Astrocyte (in vitro differentiated cells and primary cell): ENCODE measurements at places on chromosomes 1 and 21.
A peak's percentile ranks its signal among the peaks of the same experiment; 100 is the strongest.

DNA sequence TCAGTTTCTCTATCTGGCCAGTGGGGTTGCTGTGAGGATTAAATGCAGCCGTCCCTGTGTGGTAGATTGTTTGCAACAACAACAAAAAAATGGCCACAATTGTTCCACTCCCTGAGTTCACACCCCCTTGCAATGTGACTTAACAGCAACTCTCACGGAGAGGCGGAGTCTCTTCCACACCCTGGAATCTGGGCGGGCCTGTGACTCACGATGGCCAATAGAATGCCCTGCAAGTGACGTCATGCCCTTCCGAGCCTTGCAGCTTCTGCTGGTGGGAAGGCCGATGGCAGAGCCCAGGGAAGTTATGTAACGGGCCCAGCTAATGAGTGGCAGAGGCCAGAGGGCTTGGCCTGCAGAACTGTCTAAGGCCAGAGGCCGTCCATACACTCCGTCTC lies 87.9 kb downstream of the RIPK4 start:
- peak; percentile 97 for DNase-seq

DNA sequence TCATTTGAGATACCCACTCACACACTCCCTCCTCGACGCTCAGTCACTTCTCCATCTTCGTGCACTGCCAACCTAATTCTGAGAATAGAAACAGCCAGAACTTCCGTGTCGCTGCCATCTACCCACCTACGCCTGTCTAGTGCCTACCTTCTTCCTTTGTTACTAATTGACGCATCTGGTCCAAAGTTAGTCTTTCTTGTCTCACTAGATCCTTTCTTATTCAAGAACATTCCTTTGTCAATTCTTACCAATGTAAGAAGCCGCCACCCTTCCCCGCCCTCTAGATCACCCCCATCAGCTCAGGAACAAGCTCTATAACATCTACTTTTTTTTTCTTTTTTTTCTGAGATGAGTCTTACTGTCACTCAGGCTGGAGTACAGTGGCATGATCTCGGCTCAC lies 3.7 kb downstream of the PADI6 start:
- DNase-seq, result no peak

DNA sequence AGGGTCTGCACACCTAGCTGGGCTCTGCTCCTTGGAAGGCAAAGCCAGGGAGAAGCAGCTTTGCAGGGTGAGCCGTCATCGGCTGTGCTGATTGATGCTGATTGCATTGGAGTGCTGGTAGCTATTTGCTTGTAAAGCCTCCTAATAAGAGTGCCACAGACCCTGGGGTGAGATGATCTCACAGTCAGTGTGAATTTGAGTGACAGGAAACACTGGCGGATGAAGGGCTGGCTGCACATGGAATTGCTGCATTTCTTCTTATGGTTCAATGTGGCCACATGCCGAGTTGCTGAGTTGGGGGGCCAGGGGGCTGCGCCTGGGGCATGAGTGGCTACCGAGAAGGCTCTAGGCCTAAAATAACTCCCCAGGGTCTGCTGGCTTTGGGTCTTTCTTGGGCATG lies 138.2 kb upstream of the CACNA1E start:
- DNase-seq, result no peak

DNA sequence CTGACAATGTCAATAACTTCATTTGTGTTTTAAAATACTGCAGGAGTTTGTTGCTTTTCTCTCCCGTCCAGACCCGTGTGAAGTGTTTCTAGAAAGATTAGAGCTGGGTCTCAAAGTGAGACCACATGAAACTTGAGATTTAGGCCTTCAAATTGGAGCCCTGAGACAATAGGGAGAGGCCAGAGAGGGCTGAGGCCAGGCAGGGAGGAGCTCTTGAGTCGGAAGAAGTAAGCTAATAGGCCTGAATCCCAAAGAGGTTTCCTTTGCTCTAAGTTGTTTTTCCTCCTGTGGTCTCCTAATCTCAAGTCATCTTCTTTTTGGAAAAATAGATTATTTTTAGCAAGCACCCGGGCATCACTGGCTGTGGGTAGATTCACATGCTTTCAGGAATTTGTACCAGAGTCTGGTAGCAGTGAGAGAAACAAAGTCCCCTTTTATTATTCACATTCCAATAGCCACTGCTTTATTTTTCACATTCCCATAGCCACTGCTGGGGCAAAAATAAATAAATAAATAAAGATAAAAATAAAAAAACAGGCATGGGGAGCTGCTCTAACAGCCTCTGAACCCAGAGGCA lies 25.6 kb downstream of the CD244 start:
- no peak for DNase-seq

- DNase-seq, result no peak
Observed at GRCh38 chr1:81226603-81226928, 574.2 kb upstream of the ADGRL2 start.

- peak; percentile 59 for DNase-seq
Observed at GRCh38 chr1:33758698-33759097, 105.2 kb upstream of the HMGB4 start.

- DNase-seq, result no peak
Observed at GRCh38 chr1:35577071-35577998, 4.2 kb downstream of the TFAP2E start.

DNA sequence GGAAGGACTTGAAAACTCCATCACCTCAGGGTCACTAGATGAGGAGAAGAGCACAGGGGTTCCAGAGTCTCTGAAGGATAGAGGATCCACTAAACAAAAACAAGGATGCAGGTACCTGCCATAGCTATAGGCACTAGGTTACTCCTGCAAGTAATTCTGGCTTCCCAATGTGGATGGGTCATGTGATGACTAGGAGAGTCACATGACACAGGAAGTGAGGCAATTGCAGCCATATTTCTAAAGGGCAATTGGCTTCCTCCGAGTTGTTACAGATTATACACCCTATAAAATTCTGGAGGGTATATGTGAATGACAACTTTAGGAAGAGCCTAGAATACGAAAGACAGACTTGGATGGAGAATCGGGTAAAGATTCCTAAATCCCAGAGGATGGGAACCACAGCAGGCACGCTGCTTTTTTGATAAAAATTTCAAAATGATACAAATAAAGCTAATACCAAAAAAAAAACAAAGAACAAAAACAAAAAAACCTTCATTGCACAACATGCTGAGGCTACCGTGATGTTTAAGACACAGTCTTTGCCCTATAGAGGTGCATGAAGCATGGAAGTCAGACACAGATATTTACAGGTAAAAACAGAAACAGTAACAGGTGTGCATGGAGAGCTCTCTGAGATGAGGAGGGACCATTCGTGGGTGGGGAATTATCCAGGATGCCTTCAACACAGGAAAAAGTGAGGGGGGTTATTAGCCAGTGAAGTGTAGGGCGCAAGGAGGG lies 10.5 kb downstream of the MTX1 start:
- DNase-seq, result no peak

- no peak for DNase-seq
Observed at GRCh38 chr21:30305136-30305535, 15.0 kb downstream of the KRTAP26-1 start.

GRCh38 chr1:37858931-37859506 lies 373 bp downstream of the MTF1 start:
- DNase-seq, result peak; percentile 9

GRCh38 chr1:21951226-21951870 lies 14.2 kb upstream of the HSPG2 start:
- no peak for DNase-seq

DNA sequence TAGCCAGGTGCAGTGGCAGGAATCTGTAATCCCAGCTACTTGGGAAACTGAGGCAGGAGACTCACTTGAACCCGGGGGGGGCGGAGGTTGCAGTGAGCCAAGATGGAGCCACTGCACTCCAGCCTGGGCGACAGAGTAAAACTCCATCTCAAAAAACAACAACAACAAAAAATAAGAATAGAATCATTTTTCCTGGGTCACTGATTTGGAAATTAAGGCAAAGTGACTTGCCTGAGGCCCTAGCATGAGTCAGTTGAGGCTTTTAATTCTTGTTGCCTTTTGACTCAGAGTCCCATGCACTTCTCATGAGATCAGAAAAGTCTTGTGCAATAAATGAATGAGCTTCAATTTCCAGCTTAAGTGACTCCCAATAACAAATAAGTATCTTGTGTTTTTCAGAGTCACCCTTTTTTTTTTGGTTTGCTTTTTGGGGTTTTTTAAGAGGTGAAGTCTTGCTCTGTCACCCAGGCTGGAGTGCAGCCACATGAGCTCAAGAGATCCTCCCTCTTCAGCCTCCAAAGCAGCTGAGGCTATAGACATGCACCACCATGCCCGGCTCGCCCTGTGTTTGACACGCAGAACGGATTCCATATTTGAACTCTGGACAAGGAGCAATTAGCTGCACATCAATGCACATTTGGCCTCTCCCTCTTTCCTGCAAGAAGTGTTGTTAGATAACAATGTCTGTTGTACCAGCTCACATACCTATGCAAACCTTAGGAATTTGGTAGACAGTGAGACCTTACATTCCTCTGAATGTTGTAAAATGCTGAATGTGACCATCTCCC lies 3.4 kb upstream of the PLEKHM2 start:
- peak; percentile 90 for DNase-seq

DNA sequence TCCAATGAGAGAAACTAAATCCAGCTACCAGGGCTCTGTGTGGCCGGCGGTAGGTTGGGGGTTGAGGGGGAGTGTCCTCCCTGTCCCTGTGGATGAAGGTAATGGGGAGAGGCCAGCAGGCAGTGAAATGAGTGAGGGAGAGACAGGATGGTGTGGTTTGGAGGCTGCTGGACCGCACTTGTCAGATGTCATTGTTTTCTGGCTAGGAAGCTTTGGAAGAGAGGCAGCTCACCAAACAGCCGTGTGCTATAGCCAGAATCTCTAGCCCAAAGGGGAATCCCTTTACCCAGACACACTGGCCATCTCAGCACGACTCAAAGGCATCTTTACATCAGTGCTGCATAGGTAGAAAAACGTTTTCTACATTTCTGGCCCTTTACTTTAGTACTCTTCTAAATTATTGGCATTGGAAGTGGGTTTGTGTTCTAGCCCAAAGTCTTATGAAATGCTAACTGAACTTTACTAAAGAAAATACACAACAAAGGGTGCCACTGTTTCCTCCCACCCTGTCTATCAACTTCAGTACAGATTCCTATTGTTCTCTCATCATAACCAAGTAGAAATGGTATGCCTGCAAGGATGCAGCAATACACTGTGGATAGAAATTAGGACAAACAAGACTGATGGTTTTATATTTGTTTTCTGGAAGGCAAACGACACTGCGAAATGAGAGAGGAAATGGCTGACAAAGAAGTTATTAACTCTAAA lies 95.9 kb upstream of the COA6 start:
- no peak for DNase-seq

DNA sequence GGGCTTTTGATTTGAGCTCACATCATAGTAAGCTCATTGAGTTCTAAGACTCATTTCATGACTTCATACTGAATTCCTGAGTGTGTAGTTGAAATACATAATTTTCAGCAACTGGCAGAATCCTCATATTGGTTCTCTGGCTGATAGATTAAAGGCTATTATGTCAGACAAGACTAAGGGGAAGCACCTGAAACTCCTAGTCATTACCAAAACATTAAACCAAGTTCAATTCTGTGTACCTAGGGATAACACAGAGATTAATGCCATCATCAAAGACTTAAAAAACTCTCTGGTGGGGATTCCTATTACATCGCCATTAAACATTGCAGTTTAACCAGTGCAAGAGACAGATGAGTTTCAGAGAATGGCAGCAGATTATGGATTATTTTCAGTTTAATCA lies 339.1 kb downstream of the PTPRC start:
- DNase-seq, result peak; percentile 1

DNA sequence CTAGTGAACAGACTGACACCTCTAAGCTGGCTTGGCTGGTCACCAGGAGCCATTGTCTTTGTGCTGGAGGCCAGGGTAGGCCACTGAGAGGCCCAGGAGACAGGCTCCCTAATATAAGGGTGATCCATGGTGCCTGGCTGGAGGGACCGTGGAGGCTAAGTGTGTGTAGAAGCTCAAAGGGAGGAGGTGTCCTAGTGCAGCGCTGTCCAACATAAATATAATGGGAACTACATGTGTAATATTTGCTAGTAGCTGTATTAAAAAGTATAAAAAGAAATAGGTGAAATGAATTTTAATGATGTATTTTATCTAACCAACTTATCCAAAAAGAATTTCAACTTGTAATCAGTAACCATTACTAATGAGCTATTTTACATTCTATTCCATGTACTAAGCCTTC lies 35.0 kb downstream of the SOX13 start:
- no peak for DNase-seq

DNA sequence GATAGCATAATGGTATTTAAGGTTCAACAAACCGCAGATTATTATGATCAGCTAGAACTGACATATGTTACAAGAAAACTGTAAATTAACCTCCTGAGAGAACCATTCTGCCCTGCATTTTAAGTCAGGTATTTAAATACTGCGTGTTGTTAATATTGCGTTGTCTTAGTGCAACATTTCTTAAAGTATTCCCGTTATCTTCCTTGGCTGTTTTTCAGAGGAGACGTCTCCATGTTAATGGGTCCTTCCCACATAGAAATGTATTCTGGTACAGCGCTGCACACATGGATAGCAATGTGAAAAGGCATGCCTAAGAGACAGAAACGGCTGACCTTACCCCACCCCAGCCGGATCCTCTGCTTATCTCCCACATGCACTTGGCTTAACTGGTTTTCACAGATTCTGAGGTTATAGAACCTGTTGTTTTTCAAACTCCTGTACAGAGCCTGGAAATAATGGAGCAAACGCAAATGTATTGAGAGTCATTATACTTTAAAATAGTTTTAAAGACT lies 22.8 kb upstream of the DEGS1 start:
- DNase-seq, result no peak

DNA sequence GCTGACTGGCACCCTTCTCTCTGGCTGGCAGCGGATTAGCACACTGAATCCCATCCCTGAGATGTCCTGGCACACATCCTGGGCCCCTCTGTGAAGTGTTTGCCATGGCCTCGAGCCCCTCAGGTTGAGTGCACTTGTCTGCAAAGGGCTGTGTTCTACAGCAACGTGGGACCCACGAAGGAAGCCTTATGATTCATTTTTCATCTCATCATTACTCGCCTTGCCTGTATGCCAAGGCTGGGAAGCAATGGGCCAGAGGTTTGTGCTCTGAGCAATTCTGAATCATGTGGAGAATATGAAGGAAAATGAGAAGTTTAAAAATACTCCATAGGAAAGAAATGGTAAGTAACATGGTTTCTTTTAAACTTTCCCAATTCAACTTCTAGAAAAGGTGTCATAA lies 124.8 kb upstream of the LMO4 start:
- DNase-seq, result peak; percentile 70

GRCh38 chr1:116918714-116919357 lies 9.1 kb downstream of the PTGFRN start:
- no peak for DNase-seq

DNA sequence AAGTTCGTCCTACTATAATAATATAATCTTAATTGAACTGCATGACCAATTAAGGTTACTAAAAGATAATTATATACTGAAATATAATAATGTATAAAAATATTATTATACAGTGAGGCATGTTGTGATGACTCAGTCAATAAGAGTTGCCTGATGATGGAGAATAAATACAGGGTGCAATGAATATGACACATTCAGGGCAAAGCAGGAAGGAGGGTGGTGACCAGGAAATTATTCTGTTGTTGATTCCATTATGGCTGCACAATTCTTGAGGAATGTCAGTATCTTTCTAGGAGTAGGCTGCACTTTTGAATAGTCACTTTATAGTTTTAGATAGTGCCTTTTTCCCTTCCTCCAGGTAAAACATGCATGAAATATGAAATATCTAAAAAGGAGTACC lies 46.4 kb upstream of the RGS21 start:
- no peak for DNase-seq
